Stimulated activated CD4-positive, alpha-beta T cell treated with anti-CD3 and anti-CD28 coated beads, Interleukin-1b, Interleukin-23, amount 100 ng/mL, for 24 hours (primary cell): ENCODE measurements at places on chromosomes 13 and 19.

- no peak for DNase-seq
These were observed 64.7 kb downstream of the DNAJC15 start for GRCh38 chr13:43088093-43088511.

- DNase-seq, result no peak
These were observed 79.2 kb downstream of the TBC1D4 start for GRCh38 chr13:75402787-75403186.

GRCh38 chr19:55106591-55106990, 10.8 kb downstream of the PPP1R12C start:
- no peak for DNase-seq

DNA sequence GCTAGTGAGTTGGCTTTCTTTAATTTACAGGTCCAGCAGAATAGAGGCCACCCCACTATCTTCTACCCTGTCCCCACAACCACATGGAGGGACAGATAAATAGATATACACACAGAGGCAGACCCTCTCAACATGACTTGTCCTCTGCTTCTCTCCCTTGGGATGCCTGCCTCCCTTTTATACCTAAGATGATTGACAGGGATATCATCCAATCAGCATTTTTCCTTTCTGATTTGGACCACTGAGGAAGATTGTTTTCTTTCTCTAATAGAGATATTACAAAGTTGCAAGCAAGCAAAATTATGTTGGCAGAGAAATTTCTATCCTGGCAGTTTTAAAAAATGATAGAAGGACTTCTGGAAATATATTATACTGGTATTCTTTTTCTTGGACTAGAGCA, 35.8 kb downstream of the STOML3 start:
- no peak for DNase-seq

DNA sequence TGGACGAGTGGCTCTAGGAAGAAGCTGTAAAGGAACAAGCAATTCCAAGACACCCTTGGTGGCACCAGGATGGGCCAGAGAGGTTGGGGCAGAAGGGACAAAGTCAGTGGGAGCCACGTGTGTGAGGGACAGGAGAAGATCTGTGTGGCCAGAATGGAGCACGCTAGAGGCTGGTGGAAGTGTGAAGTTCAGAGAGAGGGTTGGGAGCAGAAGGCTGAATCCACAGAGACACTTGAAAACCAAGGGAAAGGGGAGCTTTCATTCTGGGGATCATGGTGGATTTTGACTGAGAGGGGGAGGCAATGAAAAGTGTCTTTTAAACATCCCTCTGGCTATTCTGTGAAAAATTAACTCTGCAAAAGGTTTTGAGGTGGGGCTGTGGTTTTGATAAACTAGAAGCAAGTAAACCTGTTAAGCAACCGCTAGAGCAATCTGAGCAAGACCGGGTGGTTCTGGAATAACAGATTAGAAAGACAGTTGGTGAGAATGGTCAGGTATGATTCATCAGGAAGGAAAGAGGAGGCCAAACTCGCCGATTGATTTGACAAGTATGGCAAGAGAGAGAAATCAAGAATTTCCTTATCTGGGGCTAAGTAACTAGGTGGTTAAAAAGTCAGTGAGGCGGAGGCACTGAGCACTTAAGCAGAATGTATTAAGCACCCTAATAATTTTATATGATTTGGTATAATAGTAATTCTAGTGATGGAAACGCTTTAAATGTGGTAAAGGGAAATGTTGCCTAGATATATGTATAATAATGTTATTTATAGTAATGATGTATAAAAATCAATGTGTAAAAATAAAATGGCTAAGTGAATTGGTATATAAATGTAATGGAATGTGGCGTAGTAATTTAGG, 140.0 kb downstream of the MYO16 start:
- no peak for DNase-seq

DNA sequence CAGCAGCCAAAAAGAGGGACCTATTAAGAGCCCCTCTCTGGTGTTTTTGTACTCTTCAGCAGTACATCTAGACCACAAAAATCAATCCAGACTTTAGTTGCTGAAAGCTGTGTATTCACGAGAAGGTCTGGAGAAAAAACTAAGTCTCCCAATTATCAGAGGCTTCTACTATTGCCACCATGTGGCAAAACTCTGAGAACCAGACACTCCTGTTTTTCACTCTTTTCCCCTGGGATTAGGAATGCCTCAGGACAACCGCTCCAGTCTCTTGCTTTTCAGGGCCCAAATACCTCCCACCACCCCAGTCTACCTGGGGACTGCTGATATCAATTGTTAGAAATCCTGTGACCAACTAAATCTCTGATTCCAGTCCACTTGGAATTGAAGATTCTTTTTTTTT, 30.1 kb upstream of the OBI1 start:
- no peak for DNase-seq

DNA sequence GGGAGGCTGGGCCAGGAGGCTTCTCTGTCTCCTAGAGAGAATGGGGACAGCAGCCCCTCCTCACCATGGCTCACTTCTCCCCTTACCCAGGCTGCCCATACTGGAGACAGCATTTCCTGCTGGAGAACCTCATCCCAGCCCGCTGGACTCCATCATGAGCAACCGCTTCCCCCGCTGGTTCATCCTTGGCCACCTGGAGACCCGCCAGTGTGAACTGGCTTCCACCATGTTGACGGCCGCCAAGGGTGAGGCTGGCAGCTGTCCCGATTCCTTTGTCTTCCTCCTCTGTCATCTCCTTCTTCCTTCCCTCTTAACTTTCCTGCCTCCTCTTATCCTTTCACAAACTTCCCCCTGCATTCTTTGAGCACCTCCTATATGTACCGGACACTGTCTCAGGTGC, 28.0 kb downstream of the ZSWIM4 start:
- DNase-seq, result no peak

DNA sequence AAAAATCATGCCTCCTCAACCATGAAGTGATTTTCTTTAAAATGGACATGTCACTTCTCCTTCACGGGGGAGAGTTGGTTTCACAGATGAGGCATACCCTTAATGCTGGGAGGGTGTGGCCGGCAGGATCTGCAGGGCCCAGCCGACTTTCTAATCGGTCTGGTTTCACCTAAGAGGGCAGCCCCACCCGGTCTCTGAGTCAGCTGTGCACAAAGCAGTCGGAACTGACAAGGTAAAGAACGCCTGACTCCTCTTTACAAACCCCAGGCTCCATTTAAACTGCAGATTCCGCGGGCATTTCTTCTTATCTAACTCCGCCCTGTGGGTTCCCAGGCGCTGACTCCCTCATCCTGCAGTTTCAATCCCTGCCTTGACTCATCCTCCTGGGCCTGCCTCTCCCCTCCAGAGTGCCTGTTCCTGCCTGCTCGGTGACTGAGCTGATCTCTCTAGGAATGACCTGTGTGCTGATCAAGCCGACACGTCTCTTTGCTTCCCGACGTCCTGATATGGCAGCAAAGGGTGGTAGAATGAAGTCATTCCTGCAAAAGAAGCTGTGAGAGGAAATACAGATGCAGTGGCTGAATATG, 63.4 kb downstream of the EFNB2 start:
- DNase-seq, result no peak

GRCh38 chr19:35755550-35756376, 1.1 kb downstream of the HSPB6 start:
- no peak for DNase-seq

DNA sequence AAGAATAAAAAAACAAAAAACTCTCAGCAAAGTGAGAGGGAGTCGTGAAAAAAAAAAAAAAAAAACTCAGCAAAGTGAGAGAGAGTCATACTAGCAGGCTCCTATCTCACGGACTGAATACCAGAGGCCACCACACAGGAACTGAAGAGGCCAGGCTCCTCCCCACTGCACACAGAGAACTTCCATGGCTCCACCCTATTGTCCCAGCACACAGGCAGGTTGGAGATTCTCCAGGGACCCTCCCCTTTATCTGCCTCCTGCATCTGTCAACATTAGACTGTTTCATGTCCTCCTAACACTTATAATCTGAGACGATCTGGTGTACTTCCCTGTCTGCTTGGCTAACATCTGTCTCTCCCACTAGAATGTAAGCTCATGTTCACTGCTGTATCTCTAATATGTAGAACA, 37.0 kb upstream of the FARP1 start:
- DNase-seq, result no peak

DNA sequence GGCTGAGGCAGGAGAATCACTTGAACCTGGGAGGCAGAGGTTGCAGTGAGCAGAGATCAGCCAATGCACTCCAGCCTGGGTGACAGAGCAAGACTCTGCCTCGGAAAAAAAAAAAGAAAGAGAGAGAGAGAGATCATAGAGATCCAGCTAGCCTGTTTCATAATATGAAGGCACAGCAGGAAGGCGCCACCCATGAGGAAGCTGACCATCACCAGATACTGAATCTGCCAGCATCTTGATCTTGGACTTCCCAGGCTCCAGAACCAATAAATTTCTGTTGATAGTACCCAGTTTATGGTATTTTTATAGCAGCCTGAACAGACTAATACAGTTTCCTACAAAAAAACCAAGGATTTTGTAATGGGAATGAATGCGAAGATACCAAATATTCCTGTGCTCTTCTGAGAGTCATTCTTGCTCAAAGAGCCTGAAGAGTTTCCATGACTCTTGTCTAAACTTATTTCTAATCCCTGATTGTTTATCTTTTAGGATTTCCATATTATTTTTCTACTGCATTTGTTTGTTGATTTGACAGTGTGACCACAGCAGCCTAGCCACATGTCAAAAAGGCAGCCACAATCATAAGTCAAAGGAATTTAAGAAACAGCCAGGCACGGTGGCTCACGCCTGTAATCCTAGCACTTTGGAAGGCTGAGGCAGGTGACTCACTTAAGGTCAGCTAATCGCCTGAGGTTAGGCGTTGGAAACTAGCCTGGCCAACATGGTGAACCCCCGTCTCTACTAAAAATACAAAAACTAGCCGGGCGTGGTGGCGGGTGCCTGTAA, 37.7 kb upstream of the PDCD5 start:
- no peak for DNase-seq

DNA sequence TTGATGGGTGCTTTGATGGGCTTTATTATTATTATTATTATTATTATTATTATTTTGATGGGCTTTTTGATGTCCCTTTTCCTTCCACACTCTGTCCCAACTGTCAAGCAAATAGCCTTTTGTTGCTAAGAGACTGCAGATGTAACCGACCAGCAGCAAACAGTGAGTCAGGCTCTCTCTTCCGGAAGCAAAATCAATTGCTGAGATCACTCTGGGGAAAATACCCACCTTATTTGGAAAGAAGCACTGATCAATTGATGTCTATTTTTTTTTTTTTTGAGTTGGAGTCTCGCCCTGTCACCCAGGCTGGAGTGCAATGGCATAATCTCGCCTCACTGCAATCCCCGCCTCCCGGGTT, 2.9 kb downstream of the LDLR start:
- DNase-seq, result no peak

DNA sequence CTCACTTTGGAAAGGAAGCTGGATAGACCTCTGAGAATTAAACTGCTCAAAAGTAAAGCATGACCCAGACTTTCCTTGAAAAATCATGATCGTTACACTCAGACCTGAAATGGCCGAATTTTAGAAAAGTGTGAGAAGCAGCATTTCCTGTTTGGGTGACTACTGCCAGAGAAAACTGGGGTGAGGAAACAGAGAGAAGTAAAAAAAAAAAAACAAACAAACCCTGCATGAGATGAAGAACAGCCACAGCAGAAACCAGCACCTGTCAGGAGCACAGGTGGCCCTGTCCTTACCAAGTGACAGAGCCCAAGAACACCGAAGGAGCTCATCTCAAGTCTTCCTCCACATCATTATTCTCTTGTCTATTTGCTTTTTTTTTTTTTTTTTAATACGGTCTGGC, 12.0 kb upstream of the ADPRHL1 start:
- no peak for DNase-seq

- DNase-seq, result peak; percentile 53
These were observed 2.4 kb upstream of the NTN5 start for GRCh38 chr19:48674921-48675824.

- no peak for DNase-seq
These were observed 1.2 kb upstream of the CFD start for GRCh38 chr19:858284-858683.

GRCh38 chr19:45153339-45154063, 7.3 kb downstream of the NKPD1 start:
- DNase-seq, result peak; percentile 14

- no peak for DNase-seq
These were observed 36.2 kb downstream of the ERCC5 start for GRCh38 chr13:102881819-102882686.

GRCh38 chr19:15466851-15467733, 2.7 kb upstream of the RASAL3 start:
- no peak for DNase-seq

DNA sequence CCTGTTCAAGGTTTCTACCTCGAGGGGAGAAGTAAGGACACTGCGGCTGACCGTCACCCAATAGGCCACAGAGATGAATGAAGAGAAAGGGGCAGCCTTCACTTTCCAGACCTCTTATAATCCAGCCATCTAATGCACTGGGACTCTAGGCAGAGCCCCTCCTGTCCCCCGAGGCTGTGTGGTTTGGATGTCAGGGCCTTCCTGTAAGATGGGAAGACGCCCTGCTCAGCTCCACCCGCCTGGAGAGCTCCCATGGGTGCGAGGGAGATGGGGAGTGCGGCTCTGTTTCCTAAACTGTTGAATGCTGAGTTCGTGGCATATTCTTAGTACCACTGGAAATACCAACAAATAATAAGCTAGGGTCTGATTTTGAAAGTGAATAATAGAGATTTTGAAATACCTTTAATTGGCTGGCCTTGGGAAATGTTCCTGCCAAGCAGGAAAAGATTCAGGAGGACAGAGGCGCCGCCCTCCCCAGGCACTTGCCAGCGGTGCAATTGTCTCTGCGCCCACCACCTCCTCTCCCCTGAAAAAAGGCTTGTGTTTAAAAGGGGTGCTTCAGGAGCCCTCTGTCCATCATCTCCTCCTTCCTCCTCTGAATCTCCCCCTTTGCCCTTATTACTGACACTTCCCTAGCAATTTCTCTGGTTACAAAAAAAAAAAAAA, 85.4 kb upstream of the GPR183 start:
- DNase-seq, result no peak

DNA sequence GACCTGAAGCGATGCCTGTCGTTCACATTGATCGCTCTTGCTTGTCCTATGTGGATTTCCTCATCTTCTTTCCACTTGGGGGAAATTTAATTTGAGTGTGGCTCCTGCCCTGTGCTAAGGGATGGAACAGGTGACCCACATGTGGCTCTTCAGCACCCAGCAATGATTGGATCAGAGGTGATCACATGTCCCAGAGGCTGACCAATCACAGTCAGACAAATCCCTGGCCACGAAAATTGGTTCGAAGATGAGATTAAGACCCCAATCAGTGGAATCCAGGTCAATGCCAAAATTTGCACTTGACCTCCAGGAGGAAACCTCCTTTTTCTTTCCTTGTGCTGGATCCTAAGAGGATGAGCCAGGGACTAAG, 23.7 kb downstream of the AMER2 start:
- DNase-seq, result no peak

- DNase-seq, result no peak
These were observed 18.1 kb upstream of the HSPH1 start for GRCh38 chr13:31179754-31180153.

- no peak for DNase-seq
These were observed 191.1 kb downstream of the RGCC start for GRCh38 chr13:41648314-41648935.

GRCh38 chr13:57352114-57352513, 185.1 kb downstream of the PRR20E start:
- DNase-seq, result no peak
